NCI-H446 (cell line): ENCODE measurements at places on chromosomes 1 and 21.
A peak's percentile ranks its signal among the peaks of the same experiment; 100 is the strongest.

GRCh38 chr1:211591980-211592493 is 13.1 kb upstream of the SLC30A1 start:
- no peak for DNase-seq

DNA sequence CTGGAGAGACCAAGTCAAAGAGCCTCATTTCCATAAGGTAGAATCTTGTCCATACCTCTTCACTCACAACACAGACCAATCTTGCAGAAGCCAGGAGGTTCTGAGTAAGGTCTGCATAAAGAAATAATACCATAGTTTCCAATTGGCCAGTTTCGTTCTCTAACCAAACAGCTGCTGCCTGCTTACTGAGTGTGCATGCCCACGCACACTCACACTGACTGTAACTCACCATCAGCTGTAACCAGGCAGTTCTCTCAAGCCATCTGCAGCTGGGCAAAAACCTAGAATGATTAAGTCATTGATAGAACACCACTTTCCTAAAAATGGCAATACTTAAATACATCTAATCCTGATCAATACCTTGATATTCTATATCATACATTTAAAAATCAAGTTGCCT is 106.6 kb upstream of the VAV3 start:
- no peak for DNase-seq

- no peak for DNase-seq
Measured at GRCh38 chr21:30332681-30333080, 4.8 kb downstream of the KRTAP27-1 start.

GRCh38 chr1:95503278-95504030 is 269.4 kb downstream of the RWDD3 start:
- peak; percentile 61 for DNase-seq

DNA sequence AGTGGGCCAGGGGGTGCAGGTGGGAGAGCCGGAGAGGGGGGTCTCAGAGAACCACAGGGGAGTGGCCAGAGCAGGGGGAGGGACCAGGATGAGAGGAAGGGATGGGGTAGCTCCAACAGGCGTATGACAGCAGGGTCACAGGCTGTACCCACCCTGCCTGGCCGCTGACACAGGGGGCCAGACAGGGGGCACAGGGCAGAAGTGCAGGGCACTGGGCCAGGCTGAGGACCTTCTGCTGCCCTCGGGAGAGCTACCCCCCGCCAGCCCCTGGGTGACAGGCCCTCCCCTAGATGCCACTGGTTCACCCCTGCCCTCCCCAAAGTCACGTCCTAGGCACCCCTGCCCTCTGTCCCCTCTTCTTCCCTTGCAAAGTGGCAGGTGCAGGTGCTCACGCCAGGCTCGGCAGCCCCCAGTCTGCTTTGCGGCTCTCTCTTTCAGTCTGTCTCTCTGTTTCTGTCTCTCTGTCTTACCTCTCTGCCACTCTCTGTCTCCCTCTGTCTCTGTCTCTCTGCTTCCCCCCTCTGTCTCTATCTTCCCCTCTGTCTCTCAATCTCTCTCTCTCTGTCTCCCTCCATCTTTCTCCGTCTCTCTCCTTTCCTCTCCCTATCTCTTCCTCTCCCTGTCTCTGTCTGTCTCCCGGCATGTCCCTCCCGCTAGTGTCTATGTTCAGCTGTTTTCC is 48.5 kb downstream of the WNT9A start:
- no peak for DNase-seq

- DNase-seq, result no peak
Measured at GRCh38 chr1:45552331-45552730, 1.7 kb downstream of the AKR1A1 start.

DNA sequence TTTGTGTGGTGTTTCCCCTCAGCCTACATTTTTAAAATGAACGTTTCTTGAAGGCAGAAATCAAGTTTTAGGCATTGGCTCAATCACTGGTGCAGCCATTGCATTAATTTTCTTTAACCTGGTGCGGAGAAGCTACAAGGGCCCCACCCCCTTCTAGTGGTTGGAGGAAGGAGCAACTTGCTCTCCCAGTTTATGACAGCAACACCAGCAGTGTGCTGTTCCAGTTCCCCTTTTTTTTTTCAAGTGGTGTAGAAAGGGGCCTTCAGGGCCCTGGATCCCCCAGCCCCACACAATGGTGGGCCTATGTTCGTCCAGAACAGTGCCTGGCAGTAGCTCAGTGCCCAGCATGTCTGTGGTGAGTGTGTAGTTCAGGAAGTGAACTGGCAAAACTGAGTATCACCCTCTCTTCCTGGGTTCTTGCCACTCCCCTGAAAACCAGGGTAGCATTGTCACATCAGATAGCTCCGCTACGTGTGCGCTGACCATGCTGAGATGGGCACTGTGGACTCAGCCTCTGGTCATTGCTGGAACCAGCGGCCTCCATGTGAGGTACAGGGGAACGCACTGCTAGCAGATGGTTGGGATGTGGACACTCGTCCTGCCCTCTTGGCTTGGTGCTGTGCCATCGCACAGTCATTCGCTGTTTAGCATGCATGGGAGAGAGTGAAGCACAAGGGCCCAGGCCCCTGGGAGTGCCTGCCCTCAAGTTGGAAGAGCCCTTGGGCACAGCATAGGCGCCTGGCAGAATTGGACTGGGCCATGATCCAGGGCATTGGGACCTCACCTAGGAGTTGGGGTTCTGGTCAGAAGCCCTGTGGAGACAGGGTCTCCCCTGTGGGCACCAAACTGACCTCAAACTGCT is 7.2 kb downstream of the ARF1 start:
- DNase-seq, result no peak

DNA sequence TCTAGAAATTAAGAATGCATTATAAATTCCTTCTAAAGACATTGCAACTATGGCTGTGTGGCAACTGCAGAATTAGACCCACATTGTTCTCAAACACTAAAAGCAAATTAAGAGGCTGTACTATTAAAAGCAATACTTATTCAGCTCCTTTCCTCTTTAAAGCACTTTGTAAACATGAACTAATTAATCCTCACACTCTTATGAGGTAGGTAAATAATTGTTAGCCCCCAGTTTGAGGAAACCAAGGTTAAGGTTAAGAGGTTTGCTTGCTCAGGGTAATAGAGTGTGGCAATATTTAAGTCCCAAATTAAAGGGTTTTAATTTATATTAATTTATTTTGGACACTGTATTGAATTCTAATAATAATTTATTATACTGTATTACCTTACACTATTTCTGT is 553.8 kb downstream of the LRRIQ3 start:
- DNase-seq, result no peak
